ENCODE measurements at places on chromosomes 6 and 20. TPM values are rescaled to one million over a fixed set of nuclear protein-coding genes. Genes with fewer than 3 reads are reported as not detected.

The TTLL9 gene
- 0.19 TPM for total RNA-seq

The DSN1 gene
- 7.1 TPM for total RNA-seq

The TRIM10 gene
- total RNA-seq = not detected

The SSTR4 gene
- total RNA-seq = not detected

The CLDN20 gene
- not detected for total RNA-seq

The TSBP1 gene
- total RNA-seq = not detected

The SLC35D3 gene
- total RNA-seq = not detected

The DEFB126 gene
- total RNA-seq = not detected

GRCh38 chr6:1439349-1439748 is 50.0 kb downstream of the FOXF2 start:
- DNase-seq = peak; percentile 48

DNA sequence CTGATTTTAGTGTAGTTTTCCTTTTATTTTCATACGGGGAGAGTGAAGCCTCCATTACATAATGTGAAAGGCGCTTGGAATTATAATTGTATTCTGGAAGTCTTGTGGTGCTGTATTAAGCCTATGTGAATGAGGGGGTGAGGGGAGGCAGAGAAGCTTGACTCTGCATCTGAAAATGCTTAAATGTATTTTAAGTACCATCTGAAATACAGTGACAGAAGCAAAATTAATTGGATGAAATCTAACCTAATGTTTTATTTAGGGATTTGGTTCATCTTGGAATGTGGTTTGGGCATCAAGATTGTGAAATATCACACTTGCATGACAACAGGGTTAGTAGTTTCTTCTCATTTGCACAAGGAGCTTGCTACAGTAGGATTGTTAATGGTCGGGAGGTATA is 41.2 kb downstream of the TMEM200A start:
- DNase-seq = no peak

DNA sequence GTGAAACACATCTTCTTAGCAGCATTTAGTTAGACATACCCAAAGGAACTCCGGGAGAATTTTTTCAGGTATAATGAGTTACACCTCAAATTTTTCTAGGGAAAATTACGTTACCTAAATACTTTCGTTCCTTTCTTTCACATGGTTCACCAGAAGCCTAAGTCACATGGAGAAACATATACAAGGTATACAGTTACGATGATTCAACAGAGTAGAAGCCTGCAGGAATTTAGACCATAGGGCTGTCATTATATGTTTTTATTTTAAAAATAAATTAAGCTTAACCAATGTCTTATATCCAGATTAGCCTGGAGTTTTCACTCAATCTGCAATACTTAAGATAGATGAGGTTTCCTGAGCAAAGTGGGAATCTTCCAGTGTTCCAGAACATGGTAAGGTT is 549.5 kb upstream of the JARID2 start:
- no peak for DNase-seq

- no peak for DNase-seq
Observed at GRCh38 chr6:90811596-90812226, 224.8 kb upstream of the MAP3K7 start.

DNA sequence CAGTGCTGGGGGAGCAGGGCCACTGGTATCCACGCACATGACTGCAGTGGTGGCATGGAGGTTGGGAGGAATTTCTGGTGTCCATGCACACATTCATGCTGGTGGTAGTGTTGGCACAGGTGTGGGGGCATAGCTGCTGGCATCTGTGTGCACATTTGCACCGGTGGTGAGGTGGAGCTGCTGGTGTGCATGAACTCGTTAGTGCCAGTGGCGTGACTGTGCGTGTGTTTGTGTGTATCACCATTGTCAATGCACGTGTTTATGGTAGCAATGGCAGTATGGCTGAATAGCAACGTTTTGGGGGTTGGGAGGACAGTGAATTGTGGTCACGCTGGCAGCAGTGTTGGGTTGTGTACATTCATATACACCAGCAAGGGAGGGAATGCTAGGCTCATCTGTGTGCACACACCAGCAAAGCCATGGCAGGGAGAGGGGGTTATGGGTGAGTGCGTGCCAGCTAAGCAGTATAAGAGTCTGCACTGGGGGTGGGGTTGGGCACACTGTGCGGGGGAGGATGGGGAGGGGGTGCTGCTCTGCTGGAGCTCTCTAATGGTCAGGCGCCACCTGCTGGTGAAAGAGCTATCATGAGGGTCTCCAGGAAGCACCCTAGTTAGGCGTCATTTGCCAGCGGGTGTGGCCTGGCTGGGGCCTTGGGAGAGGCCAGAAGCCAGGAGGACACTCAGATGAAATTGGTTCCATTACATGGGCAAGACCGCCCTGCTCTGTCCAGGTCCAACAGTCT is 626.1 kb upstream of the ID4 start:
- DNase-seq = no peak

- no peak for DNase-seq
Observed at GRCh38 chr6:116451916-116452315, 9.3 kb upstream of the CALHM6 start.

- DNase-seq = no peak
Observed at GRCh38 chr6:73348550-73349204, 5.4 kb downstream of the DPPA5 start.

DNA sequence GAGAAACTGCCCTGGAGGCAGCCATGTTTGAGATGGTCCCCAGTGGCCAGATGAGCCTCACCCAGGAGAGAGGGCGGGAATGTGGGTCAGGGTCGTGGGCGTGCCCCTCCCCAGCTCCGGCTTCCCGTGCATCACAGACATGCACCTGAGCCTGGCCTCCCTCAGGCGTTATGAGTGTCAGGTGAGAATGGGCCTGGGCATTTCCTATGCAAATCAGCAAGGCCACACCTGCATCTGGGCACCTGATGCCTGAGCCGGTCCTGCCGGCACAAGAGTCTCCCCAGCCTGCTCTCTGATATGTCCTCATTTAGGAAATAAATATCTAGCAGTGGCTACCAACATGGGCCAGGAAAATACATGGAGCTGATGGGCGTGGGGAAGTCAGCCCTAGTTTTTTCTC is 82.4 kb downstream of the RAMACL start:
- DNase-seq = no peak

- no peak for DNase-seq
Observed at GRCh38 chr20:34946661-34947060, 8.9 kb downstream of the GSS start.

GRCh38 chr20:46838011-46838410 is 56.6 kb upstream of the EYA2 start:
- no peak for DNase-seq

DNA sequence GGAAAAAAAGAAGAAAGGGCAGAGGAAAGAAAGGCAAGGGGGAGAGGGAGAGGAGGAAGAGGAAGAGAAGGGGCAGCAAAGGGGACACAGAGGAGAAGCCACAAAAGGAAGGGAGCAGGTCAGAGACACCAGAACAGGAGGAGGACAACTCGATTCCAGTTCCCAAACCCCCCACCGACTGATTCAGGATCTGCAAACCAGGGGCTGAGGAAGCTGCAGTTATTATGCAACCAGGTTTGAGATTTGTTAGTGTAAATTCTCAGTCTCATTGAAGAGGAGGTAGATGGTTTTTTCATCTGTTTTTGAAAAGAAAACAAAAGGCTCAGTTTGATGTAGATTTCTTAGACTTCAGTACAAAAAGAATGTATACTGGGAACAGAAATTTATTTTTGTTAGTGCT is 202.8 kb downstream of the FOXC1 start:
- DNase-seq = no peak

DNA sequence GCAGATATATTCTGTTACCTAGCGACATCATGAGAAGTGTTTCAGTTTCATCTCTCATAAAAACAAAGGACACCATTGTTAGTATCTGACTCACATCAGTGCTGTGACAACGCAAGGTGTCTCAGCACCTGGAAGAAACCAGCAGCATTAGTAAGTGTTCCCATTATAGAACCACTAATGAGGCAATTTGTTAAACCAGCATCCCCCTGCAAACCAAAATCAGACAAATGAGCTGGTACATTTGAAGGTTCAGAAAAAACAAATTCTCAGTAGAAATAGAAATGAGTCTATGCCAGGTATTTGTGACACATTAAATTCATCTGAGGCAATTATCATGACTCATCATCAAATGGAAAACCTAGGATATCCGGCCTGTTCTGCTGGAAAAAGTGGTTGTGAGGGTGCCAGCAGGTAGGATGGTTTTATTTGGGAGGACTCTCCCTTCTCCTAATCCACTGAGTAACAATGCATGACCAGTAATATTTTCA is 151.7 kb downstream of the TMEM200A start:
- no peak for DNase-seq

- no peak for DNase-seq
Observed at GRCh38 chr20:46043556-46043955, 14.5 kb downstream of the SLC12A5 start.

- peak; percentile 66 for DNase-seq
Observed at GRCh38 chr20:24575811-24576210, 106.4 kb downstream of the SYNDIG1 start.

- DNase-seq = no peak
Observed at GRCh38 chr6:148413321-148414091, 70.9 kb downstream of the SASH1 start.

GRCh38 chr20:58992911-58993310 is 11.9 kb downstream of the NELFCD start:
- peak; percentile 6 for DNase-seq

- peak; percentile 56 for DNase-seq
Observed at GRCh38 chr6:170093276-170093657, 197.6 kb downstream of the DLL1 start.

DNA sequence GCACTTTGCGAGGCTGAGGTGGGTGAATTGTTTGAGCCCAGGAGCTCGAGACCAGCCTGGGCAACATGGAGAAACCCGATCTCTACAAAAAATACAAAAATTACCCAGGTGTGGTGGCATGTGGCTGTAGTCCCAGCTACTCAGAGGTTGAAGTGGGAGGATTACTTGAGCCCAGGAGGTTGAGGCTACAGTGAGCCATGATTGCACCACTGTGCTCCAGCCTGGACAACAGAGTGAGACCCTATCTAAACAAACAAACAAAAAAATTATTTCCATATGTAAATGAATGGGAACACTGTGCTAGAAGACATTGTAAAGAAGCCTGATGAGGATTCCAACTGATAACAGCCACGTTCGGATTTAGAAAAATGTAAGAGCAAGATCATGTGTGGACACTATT is 154.2 kb downstream of the ZFP64 start:
- DNase-seq = no peak

GRCh38 chr6:73497915-73498314 is 22.9 kb downstream of the EEF1A1 start:
- no peak for DNase-seq

GRCh38 chr20:46588532-46589511 is 38.4 kb upstream of the OCSTAMP start:
- no peak for DNase-seq

DNA sequence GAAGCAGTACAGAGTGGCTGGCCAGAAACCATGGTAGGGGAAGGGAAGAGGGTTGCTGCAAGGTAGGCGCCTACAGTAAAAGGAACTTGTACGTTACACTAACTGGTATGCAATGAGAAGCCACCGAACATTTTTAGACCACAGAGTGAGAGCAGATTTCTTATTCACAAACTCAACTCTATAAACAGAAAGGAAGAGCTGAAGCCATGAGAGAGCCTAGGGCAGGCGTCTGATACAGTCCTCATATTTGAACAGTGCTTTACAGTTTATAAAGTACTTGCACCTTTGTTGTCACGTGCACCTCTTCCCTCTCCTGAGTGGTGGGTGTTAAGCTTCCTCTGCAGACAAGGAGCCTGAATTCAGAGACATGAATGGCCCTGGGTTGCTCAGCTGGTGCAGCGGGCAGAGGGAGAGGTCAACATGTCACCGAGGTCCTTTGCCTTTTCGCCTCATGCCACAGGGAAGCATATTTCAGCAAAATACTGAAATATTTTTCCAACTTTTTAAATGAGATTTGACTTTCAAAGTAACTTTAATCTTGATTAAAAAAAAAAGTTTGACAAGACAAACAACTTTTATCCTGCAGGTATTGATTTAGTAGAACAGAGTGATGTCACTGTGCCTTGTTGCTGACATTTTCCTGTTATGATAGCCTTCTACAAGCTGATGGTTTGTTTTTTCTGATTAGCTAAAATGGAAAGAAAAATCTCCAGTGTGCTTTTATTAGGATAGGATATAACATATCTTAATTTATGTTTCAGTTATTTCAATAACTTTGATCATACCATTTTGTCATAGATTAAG is 23.8 kb downstream of the UST start:
- DNase-seq = peak; percentile 35

DNA sequence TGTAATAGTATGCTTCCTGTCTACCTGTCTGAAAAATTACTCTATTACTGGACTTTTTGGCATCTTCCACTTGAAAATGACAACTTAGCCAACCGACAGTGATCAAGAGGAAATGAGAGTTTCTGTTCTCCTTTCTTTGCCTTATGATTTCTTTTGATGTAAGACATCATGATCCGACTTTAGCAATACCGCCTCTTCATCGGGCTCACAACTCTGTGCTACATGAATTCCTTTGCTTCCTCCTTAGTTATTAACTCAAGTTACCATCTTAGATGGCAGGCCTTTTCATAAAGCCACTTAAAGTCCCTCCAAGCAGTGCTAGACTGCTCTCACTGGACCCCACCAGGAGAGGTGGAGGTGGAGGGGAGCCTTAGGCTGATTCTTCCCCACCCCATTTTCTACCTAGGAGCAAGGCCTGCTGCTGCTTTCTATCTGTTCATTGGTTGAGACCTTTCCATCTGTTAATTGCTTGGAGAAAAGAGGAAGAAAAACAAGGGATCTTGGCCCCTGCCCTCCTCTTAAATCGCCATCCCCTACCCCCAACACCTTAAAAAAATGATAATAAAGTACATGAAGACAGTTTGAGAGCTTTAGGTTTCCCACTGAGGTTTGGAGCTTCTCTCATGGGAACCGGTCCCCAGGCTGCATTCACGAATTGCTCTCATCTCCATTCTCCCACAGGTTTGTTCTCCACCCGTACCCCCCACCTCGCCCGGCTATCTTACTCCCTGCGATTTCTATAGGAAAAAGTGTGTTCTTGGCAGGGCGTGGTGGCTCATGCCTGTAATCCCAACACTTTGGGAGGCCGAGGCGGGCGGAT is 21.6 kb upstream of the MCM3 start:
- DNase-seq = no peak

DNA sequence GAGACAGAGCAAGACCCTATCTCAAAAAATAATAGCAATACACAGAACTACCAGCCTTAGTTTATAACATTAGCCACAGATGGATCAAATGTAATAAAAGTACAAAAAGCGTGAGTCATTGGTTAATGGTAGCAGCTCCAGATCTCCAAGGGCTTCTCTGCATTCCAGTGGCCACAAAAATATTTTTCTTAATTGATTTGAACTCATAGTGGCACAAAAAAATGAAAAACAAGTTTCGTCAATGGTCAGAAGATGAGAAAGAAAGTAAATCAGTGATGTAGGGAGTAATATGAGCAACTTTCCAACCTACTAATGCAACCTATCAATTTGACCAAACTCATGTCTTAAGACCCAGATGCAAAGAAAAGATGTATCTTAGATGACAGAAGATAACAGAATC is 79.6 kb downstream of the CEP57L1 start:
- DNase-seq = no peak
